ENCODE measurements at places on chromosomes 12 and 14. TPM values are rescaled to one million over a fixed set of nuclear protein-coding genes. Genes with fewer than 3 reads are reported as not detected.

DNA sequence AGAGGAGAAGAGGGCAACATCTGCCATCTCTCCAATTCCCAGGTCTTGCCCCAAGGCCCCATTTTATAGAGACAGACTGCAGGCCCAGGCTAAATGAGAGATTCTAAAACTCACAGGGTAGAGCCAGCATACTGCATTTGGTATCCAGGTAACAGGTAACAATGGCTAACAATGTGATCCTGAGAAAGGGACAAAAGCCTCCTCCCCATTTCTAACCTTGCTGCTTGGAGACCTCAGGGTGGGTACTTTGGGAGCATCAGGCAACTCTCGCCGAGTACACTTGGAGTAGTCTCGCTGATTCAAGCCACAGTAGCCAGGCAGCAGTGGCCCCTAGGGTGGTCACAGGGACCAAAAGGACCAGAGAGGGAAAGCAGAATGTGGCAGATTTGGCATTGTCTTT is 162.6 kb upstream of the PLEKHA5 start:
- no peak for DNase-seq

GRCh38 chr12:65993173-65993572 is 137.4 kb downstream of the LLPH start:
- no peak for DNase-seq

The CD69 gene
- 10.7 TPM for total RNA-seq

- no peak for DNase-seq
Measured at GRCh38 chr12:121330195-121330594, 22.0 kb downstream of the ANAPC5 start.

DNA sequence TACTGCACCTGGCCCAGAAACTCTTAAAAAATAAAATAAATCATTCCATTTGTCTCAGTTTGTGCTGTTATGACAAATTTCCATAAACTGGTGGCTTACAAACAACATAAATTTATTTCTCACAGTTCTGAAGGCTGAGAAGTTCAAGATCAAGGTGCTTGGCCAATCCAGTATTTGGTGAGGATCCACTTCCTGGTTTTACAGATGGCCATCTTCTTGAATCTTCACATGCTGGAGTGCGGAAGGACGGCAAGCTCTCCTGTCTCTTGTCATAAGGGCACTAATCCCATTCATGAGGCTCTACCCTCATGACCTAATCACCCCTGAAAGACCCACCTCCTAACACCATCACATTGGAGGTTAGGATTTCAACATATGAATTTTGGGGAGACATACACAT is 29.9 kb upstream of the MYBPC1 start:
- DNase-seq, result no peak

DNA sequence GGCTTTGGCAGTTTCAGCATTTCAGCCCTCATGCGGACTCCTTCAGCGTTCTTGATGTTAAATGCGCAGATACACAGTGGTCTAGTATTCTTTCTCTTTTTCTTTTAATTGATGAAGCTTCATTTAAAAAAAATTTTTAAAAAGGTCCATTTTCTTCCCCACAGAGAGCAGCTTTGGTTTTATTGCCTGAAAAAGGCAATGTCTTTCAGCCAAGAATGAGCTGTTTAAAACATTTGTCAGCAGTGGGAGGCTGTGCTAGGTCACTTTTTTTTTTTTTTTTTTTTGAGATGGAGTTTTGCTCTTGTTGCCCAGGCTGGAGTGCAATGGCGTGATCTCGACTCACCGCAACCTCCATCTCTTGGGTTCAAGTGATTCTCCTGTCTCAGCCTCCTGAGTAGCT is 13.5 kb downstream of the KMT5A start:
- no peak for DNase-seq

The GRIP1 gene
- total RNA-seq, result 31.1 TPM

DNA sequence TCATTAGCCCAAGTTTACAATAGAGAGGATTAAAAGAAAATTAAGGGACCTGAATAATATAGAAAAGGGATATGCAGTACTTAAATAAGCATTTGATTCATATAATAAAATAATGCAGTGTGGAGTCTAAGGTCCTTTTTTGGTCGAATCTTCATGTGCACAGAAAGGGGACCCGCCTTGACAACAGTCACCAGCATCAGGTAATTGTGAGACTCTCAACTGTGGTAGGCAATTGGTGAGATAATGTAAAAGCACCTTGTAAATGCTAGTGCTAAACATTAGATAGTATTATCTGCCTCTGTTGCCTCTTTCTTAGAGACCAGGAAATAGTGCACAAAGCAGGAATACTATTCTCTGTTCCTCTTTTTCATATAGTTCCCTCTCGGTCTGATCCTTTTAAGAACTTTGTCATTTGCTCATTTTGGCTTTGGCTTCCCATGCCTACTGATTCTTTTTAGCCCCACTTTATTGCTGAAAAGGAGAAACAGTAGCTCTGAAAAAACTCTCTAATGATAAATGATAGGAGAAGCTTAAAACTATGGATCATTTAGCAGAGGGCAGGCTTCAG is 17.5 kb downstream of the CHPT1 start:
- no peak for DNase-seq

- no peak for DNase-seq
Measured at GRCh38 chr12:104654665-104655609, 198.2 kb downstream of the CHST11 start.

The MDP1 gene
- total RNA-seq, result 17.0 TPM

The DHRS2 gene
- 1,842 TPM for total RNA-seq

DNA sequence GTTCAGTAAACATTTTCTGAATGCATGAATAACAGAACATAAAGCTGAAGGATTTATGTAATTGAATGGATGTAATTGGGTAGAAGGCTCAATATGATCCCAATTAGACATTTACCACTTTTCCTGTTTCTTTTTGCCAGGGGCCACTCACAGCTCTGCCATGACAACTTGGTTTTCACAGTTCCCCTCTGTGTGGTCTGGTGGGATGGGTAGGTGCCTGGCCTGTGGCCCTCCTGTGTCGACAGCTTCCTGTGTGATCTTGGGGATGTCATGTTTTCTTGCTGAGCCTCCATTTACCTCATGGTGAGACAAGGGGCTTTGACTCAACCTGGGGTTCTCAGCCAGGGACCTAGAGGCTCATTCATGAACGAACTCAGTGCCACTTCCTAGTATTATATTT is 12.6 kb upstream of the SERPINA10 start:
- no peak for DNase-seq

The B4GALNT3 gene
- total RNA-seq, result 11.7 TPM

GRCh38 chr12:92570056-92570753 is 132.6 kb upstream of the PLEKHG7 start:
- DNase-seq, result peak; percentile 70

- no peak for DNase-seq
Measured at GRCh38 chr14:37697489-37698121, 102.2 kb downstream of the TTC6 start.

DNA sequence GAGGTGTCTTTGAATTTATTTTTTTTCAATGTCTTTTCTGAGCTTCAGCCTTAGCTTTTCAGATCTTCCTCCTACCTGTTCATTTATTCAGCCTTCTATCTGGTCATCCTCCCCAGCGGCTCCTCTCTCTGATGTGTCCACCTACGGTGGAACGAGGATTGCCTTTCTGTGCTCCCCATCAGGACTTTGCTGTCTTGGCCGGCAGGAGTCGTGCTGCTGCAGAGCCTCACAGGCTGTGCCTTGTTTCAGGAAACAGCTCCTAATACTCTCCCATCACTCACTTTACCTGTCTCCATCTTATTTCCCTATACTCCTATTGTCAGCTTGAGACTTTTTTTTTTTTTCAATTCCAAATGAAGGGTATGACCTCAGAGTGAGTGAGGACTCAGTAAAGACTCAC is 76.9 kb downstream of the KICS2 start:
- no peak for DNase-seq

GRCh38 chr12:15278816-15279658 is 43.3 kb upstream of the PTPRO start:
- peak; percentile 76 for DNase-seq

DNA sequence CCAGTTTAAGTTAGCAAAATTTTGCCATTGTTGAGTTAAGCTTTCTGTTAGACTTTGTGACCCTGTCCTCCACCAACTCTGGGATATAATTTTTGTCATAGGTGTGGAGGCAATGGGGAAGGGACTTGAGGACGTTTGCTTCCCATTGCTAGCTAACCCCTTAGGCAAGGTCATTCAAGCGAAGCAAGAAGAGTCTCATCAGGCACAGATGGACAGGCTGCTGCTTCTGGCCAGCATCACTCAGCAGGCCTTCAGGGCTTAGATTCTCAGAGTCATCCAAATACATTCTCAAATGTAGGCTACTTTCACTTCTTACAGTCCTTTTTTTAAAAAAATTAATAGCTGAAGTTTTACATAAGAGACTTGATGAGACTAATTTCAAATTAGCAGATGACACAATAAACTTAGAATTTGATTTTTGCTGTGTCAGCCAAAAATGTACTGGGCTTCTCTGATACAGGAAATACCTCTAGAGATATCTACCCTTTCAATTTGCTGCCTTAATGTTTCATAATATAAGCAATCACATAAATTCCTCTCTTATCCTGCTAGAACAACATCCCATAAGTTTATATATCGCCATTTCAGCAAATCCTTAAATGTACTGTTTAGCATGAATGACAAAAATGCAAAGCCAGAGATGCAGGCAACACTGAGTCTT is 875.2 kb downstream of the FLRT2 start:
- DNase-seq, result no peak

- no peak for DNase-seq
Measured at GRCh38 chr12:40032433-40033241, 73.2 kb downstream of the SLC2A13 start.

DNA sequence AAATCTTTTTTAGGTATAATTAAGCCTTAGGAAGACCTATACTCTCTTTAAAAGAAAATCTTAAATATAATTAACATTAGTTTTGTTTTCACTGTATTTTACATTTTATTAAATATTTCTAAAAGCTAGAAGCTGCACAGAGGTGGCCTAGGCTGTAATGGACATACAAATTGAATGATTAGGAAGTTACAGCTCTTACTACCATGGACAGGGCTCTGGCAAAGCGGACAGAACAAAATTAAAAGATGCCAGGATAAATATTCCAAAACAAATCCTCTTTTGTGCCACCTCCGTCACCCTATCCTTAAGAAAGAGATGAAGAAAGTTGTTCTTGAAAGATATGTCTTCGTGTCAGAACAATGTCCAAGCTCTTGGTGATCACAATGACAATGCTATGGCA is 376.5 kb downstream of the ETNK1 start:
- DNase-seq, result no peak

The DEPDC4 gene
- total RNA-seq, result 1.4 TPM

- DNase-seq, result no peak
Measured at GRCh38 chr14:20631023-20631879, 10.2 kb downstream of the OR6S1 start.

The TOMM20L gene
- not detected for total RNA-seq

- no peak for DNase-seq
Measured at GRCh38 chr12:76366163-76366562, 17.9 kb upstream of the BBS10 start.

DNA sequence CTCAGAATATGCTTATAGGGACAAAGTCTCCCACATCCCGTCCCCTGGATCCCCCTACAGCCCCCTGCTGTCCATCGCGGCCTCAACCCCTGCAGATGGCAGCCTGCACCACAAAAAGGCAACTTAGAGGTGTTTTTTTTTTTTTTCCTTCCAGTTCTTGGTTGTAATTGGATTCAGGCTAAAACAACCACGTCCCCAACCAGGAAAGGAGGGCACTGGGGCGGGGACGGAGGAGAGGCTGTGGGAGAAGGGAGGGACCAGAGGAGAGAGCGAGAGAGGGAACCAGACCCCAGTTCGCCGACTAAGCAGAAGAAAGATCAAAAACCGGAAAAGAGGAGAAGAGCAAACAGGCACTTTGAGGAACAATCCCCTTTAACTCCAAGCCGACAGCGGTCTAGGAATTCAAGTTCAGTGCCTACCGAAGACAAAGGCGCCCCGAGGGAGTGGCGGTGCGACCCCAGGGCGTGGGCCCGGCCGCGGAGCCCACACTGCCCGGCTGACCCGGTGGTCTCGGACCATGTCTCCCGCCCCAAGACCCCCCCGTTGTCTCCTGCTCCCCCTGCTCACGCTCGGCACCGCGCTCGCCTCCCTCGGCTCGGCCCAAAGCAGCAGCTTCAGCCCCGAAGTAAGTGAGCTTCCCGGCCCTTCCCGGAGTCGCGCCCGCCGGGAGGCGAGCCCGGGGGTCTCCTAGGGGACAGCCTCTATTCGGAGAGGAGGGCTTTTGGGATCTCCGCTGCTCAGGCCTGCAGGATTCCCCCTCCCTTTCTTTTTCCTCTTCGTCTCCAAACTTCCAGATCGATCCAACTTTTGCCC is at the start of gene MMP14:
Gene MMP14 (plus strand): TSS at position 285 of the 813 bp plus-strand sequence. CDS start 233 bp downstream, at position 518.
- DNase-seq, result peak; percentile 90

DNA sequence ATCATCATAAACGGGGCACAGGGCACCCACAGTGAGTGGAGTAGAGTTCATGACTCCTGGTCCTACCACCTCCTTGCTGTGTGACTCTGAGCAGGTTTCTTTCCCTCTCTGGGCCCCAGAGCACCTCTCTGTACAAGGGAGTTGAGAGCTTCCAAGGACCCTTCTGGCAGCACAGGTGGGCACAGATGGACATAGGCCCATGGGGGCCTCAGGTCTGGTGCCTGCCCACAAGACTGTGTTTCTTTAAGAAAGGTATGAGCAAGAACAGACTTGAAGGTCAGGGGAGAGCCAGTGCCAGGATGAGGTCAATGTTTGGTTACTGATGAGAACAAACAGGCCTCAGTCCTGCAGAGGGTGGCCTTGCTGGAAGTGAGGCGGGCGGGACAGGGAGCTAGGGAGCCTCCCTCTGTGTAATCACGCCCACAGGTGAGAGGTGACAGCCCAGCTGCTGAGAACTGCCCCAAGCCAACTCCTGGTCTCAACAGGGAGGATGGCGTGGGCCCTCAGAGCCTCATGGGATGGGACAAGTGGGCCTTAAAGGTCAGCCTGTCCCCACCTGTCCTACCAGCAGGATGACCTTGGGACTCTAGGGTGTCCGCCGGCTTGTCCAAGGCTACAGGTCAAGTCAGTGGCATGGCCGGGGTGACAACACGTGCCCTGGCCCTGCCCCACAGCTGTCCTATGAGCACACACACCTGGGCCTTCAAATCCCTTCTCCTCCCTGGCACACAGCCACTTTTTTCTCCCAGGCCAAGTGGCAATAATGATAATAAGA is 49.1 kb downstream of the CCDC85C start:
- DNase-seq, result no peak

The DCN gene
- total RNA-seq, result 540 TPM

The NOS1 gene
- 0.10 TPM for total RNA-seq

- no peak for DNase-seq
Measured at GRCh38 chr12:120041386-120042231, 52.6 kb downstream of the BICDL1 start.

DNA sequence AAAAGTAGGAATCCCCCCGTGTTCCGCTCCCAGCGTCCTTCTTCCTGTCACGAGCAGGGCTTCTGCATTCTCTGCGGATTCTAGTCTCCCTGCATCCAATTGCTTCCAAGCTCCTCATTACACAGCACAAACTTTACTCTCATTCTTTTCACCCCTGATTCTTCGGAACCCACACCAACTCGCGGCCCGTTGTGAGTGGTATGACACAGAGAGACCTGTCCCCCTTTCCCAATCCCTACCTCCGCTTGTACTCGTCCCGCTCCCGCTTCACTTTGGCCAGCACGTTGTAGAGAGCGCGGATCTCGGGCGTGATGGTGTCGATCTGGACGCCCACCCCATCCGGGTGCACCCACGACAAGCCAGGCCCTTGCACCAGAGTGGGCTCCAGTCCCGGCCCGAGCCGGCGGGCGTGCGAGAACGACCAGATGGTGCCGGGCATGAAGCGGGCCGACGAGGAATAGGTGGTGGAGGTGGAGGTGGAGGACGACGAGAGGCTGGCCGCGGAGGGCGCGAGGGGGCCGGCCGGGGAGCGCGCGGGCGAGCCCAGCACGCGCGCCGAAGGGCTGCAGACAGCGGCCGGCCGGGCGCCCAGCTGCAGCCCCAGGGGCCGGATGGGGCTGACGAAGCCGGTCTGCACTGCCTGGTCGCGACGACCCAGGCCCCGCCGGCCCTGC is 687 bp downstream of the IFFO1 start:
- DNase-seq, result no peak

The KCNK13 gene
- total RNA-seq, result 0.39 TPM
